Transverse colon (tissue), 4 donors: ENCODE measurements at places on chromosomes 16 and 17.

DNA sequence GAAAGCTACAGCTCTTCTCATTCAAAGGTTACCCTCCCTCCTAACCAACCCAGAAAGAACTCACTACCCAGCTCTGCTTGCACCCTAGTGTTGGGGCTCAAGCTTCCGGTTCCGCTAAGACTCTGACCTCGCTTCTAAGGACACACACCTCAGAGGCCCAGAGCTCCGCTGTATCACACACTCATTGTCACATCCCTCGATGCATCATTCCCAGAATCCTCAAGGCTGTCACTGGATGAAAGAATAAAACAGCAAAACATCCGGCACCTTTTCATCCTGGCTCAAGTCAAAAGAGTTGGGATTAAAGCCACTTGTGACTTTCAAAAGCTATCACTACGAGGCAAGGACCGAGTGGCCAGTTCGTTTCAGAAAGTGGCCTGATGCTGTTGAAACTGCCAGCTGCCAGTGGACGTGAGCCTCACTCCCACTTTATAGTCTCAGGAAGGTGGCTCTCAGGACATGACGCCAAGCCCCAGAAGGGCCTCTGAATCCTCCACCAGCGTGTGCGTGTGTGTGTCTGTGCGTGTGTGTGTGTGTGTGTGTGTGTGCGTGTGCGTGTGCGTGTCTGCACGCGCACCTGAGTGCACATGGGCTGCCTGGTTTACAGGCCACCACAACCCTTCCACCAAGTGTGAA is 29.0 kb downstream of the ZFHX3 start:
- H3K27ac ChIP-seq = no peak overlapping the region
- no peak for DNase-seq
- no peak overlapping the region for H3K4me3 ChIP-seq
- H3K36me3 ChIP-seq = no peaks in the 10 kb centered on the region

GRCh38 chr16:8934601-8935000 is 29.1 kb downstream of the USP7 start:
- H3K4me3 ChIP-seq = no peak overlapping the region
- H3K27me3 ChIP-seq = no peaks in the 10 kb centered on the region
- no peaks in the 10 kb centered on the region for H3K36me3 ChIP-seq
- DNase-seq = no peak
- no peak overlapping the region for H3K27ac ChIP-seq

- H3K4me1 ChIP-seq = no peaks in the 10 kb centered on the region
- H3K36me3 ChIP-seq = no peaks in the 10 kb centered on the region
- no peak overlapping the region for H3K4me3 ChIP-seq
- H3K27me3 ChIP-seq = no peaks in the 10 kb centered on the region
- DNase-seq = no peak
Measured at GRCh38 chr16:88063211-88063773, 112.1 kb downstream of the BANP start.

- H3K27ac ChIP-seq = no peak overlapping the region
- no peaks in the 10 kb centered on the region for H3K36me3 ChIP-seq
- H3K4me3 ChIP-seq = no peak overlapping the region
- no peaks in the 10 kb centered on the region for H3K27me3 ChIP-seq
Measured at GRCh38 chr16:68003031-68003430, 3.7 kb upstream of the DPEP2 start.

GRCh38 chr17:40777459-40777858 is 4.9 kb downstream of the KRT27 start:
- DNase-seq = no peak
- no peaks in the 10 kb centered on the region for H3K4me1 ChIP-seq
- H3K27ac ChIP-seq = no peak overlapping the region
- peaks cover 75% of the 10 kb centered on the region for H3K27me3 ChIP-seq
- no peak overlapping the region for H3K4me3 ChIP-seq

DNA sequence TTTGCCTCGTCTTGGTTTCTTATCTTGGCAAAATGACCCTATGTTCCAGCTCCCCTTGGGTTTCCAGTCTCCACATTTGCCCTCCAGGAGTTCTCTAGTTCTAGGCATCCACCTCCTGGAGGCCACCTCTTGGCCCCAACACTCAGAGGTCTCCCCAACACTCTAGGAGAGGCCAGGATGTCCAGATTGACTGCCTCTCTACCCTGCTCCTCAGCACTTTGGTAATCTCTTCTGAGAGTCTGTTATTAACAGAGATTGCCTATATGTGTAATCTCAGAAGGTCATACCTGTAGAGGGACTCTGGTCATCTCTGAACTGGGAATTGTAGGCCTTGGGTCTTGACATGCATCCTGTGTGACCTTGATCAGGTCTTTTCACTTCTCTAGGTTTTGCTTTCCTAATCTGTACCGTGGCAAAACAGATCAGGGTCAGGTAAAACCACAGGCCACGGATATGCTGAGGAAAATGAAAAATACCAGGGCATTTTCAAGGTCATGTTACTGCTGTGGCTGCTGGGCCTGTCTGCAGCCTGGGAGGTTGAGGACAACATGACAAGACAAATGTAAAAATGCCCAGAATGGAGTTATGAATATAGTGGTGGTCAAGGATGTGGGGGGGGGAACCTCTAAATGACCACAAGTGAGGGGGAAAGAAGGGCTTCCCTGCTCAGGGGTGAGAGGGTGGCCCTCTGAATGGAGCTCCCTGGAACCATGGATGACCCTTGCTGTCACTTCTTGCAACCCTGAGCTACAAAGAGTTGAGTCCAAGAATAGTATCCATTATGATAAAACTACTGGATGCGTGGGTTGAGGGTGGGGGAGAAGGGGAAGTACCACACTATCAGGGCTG is 5.0 kb upstream of the CCL4L2 start:
- H3K27ac ChIP-seq = no peak overlapping the region
- H3K36me3 ChIP-seq = no peaks in the 10 kb centered on the region
- H3K4me1 ChIP-seq = no peaks in the 10 kb centered on the region

DNA sequence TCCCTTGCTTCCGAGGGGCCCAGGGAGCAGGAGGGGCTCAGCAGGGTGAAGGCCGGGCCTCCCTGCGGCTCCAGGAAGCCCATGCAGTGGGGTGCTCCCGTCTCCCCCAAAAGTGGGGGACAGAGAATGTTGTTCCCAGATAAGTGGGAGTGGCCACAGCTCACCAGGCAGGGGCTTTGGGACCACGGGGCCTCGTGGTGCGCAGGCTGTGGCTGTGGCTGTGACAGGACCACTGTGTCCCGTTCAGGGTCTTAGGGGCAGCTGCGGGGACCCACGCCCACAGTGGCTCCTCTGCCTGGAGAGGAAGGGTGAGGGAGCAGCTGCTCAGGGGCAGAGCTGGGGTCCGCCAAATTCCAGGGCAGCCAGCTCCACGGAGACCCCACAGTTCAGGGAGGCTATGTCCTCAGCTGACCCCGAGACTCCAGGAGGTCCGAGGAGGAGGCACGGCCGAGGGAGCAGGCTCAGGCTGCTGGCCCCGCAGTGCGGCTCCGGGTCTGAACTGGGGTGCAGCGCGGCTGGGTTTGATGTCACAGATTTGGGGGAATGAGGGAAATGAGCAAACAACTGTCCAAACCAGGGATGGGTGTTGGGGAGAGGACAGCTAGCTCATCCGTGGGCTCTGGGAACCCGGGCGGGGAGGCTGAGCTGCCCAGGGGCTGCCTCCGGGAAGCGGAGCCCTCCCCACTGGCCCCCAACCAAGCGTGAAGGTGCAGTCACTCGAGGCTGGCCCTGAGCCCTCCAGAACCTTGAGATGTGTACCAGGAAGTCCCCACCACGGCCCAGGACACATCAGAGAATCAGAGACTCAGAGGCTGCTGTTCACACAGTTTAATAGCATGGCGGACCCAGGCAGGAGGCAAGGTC is 23.4 kb downstream of the TPSD1 start:
- DNase-seq = no peak
- no peaks in the 10 kb centered on the region for H3K4me1 ChIP-seq
- no peaks in the 10 kb centered on the region for H3K36me3 ChIP-seq
- no peak overlapping the region for H3K27ac ChIP-seq
- H3K4me3 ChIP-seq = no peak overlapping the region

DNA sequence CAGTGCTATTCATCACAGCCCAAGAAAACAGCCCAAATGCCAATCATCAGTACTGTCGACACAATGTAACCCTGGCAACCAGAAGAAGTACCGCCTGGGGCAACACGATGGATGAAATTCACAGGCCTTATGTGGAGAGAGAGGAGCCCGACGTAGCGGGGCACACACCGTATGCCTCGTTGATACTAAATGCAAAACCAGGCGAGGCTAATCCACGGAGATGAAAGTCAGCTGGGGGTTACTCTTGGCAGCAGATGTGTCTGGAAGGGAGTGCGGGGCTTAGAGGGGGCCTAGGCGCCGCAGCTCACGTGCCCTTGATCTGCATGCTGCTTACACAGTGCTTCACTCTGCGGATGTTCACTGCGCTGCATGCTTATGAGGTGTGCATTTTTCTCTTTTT is 29.8 kb downstream of the ITGAE start:
- no peaks in the 10 kb centered on the region for H3K36me3 ChIP-seq
- no peak overlapping the region for H3K4me3 ChIP-seq
- H3K27me3 ChIP-seq = no peaks in the 10 kb centered on the region
- H3K4me1 ChIP-seq = no peaks in the 10 kb centered on the region
- no peak overlapping the region for H3K27ac ChIP-seq
